Inflammatory macrophage treated with lipopolysaccharide for 4 hours (primary cell): ENCODE measurements at places on chromosomes 2 and 18.

DNA sequence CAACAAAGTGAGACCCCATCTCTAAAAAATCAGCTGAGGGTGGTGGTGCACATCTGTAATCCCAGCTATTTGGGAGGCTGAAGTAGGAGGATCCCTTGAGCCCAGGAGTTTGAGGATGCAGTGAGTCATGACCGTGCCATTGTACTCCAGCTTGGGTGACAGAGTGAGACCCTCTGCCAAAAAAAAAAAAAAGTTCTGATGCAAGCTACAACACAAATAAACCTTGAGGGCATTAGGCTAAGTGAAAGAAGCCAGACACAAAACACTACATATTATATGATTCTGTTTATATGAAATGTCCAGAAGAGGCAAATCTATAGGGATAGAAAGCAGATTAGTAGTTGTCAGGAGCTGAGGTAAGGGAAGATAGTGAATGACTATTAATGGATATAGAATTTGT lies 13.0 kb downstream of the YWHAQ start:
- DNase-seq = no peak

DNA sequence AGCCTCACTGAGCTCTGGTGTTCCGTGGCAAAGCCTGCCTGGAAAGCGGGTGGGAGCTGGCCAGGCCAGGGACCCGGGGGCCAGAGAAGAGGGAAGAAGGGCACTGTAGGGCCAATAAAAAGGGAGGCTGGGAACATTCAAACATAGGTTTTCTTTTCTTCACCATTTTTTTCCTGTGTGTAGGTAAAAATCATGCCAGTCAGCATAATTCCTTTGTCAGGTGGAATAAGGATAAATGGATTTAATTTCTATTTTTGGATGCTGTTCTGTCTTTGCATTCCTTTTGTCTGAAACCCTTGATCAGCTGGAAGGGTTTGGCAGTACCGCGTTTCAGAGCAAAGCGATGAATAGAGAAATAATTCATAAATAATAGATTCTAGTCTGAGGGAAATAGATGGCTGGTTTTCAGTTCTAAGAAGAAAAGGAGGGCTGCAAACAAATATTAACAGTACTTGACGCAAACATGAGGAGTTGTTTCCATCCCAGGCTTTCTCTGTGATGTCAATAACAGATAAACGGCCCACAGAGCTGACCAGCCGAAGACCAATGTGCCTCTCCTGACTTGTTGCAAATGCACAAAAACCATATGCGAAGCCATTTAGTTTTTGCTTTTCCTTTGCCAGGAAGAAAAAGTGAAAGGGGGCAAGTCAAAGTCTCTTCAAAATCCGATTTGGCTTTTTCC lies 384.4 kb downstream of the TSN start:
- no peak for DNase-seq

DNA sequence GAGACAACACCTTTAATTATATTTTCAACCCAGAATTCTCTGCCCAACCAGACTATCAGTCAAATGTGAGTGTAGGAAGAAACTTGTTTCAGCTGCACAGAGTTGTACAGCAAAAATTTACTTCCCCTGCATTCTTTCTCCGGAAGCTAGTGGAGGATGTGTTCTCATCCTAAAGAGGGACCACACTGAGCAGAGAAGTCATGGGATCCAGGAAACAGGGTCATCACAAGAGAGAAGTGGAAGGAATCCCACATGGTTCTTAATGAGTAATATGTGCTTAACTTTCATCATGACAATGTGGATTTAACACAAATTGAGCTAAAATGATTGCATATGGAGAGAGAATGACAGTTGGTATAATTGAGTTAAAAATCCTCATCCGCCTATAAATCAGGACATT lies 78.2 kb downstream of the INPP4A start:
- peak; percentile 91 for DNase-seq

- DNase-seq = peak; percentile 26
These were observed 66.8 kb upstream of the FOSL2 start for GRCh38 chr2:28325567-28326468.

DNA sequence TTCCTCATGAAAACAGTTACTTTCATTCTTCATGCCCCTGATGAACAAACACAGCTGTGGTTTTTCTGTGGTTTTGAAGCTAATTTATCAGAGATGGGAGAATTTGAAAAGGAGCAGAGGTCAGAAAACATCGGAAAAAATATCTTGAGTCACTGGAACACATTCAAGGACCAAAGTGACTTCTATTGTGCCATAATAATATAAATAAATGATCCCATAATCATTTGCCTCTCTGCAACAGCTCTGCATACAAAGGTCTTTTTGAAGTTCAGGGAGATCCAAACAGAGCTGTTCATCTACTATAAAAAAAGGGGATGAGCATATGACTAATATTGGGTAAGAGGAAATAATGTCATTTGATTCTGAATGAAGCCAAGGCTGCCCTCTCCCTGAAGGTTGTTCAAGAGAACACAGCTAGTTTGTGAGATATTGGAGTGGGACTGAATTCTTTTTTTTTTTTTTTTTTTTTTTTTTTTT lies 201.3 kb upstream of the GALNT5 start:
- peak; percentile 19 for DNase-seq

DNA sequence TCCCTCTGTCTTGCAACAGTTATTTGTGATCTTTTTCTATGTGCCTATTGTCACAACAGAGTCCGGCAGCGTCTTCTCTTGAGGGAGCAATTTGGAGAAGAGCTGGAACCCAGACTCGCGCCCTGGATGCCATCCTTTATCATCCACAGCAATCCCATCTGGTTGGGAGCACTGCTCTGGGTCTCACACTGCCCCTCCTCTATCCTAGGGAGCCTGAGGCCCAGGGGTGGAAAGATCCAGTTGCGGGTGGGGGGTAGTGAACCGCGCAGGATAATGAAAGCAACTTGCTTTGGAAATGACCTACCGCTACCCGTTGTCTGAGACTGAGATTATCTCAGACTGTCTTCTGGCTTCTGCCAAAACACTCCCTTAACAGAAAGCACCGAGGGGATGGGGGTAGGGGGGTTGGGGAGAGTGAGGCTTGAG lies 713 bp downstream of the WBP1 start:
- no peak for DNase-seq

- DNase-seq = no peak
These were observed 3.1 kb downstream of the MCEE start for GRCh38 chr2:71126957-71127356.

- no peak for DNase-seq
These were observed 35.6 kb downstream of the NGEF start for GRCh38 chr2:232977438-232977971.

DNA sequence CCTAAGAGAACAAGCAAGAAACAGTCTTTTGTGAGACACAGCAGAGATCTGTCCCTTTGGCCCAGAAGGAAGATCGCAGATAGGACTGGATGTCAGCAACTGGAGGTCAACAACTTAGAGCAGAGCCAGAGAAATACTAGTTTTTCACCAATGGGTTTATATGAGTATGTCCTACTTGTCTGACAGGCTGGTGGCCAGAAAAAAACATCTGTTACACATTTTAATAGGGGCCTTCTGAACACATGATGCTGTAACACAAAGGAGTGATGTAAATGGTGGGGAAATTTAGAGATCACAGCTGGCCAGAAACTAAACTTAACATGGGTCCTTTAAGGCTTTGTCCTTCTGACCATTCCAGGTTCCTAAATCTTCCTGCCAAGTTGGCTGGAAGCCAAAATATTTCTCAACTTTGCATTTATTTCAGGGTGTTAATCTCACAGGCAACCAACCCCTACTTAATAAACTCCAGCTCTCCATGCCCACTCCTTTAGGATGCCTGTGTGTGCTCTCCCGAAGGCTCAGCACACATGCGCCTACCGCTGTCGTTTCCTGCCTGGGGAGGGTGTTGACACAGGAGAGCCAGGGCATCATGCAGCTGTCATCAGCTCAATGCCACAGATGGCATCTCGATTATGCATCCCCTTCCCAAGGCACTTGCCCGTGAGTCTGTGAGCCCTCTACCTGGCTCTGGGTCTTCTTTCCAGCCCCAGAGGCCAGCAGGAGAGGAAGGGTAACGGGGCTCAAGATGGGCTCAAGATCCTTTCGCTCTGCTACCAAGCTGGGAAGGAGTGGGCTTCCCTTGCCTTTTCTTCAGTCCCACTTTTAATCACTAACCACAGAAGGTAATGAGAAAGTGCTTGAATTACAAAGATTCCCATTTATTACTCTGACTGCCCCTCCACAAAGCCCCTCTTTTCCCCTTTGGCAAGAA lies 252.5 kb downstream of the ETAA1 start:
- DNase-seq = no peak

- no peak for DNase-seq
These were observed 326.3 kb upstream of the ETAA1 start for GRCh38 chr2:67070826-67071225.

- DNase-seq = no peak
These were observed 10.7 kb upstream of the POLE4 start for GRCh38 chr2:74947703-74948102.

DNA sequence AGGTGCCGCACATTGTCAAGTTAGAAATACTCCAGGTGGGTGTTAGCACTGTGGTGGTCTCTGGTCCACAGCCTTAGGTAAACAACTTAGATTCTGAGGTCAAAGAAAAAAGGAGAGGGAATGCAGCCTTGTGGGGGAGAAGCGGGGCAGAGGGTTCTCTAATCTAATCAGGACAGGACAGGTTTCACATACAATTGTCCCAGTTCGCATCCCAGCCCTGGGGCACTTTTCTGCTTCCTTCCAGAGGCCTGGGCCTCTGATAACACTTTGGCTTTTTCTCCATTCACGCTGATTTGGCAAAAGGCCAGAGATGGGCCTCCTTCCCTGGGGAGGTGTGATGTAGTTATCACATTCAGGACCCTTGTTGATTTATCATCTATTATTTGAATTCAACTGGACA lies 32.5 kb downstream of the SLC1A4 start:
- no peak for DNase-seq

DNA sequence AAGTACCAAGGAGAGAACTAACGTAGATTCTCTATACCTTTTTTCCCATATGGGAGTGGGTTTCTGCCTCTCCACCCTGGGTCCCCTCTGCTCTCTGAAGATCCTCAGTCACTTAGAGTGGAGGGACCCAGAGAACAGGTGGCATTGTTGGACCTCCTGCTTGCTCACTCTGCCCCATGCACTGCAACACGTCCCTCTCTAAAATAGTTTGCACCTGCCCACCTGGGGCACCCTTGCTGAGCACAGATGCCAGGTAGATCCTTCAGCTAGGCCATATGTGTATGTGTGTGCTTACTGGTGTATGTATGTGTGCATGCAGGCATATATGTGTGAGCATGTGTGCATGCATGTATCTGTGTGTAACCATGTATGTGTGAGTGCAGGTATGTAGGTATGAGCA lies 2.2 kb downstream of the IL36RN start:
- DNase-seq = no peak

DNA sequence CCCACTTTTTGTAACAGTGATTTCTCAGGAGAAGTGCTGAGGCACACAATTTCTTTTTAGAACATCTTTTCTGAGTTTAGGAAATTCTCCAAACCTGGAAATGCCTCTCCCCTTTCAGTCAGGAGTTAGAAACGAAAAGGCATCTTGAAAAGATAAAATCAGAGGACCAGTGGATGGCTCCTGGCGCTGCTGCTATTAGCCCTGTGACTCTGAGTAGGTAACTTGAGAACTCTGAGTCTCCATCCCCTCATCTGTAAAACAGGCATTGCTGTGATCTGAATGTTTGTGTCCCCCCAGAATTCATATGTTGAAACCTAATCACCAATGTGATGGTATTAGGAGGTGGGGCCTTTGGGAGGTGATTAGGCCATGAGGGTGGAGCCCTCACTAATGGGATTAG lies 50.2 kb downstream of the EHD3 start:
- DNase-seq = no peak

GRCh38 chr18:23459530-23459921 lies 6.4 kb downstream of the RIOK3 start:
- DNase-seq = no peak

DNA sequence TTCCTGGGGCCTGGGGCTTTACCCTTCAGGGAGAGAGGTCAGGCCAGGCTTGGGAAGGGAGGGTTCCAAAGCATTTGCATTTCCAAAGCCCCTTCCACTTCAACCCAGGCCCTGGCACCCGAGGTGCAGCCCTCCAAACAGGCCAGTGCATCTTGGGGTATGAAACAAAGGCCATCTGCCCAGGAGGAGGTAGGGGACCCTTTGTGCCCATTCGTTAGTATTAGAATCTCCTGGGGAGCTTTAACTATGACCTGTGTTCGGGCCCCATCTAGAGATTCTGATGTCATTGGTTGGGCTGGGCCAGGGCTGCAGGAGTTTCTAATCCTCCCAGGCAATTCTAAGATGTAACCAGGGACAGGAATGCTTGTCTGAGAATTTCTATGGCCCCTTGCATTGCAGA lies 73.6 kb downstream of the CIB4 start:
- DNase-seq = no peak
